ENCODE measurements at places on chromosomes 5 and 9. TPM values are rescaled to one million over a fixed set of nuclear protein-coding genes. Genes with fewer than 3 reads are reported as not detected.

- no peaks in the 10 kb centered on the region for H3K27me3 ChIP-seq
- DNase-seq: peak; percentile 60
Measured at GRCh38 chr9:116494815-116495634, 192.1 kb upstream of the TRIM32 start.

GRCh38 chr9:120765910-120766425 is 27.2 kb downstream of the FBXW2 start:
- peaks cover 30% of the 10 kb centered on the region for H3K36me3 ChIP-seq
- no peak overlapping the region for H3K27ac ChIP-seq
- DNase-seq: no peak
- no peak overlapping the region for H3K4me3 ChIP-seq
- H3K27me3 ChIP-seq: no peaks in the 10 kb centered on the region

DNA sequence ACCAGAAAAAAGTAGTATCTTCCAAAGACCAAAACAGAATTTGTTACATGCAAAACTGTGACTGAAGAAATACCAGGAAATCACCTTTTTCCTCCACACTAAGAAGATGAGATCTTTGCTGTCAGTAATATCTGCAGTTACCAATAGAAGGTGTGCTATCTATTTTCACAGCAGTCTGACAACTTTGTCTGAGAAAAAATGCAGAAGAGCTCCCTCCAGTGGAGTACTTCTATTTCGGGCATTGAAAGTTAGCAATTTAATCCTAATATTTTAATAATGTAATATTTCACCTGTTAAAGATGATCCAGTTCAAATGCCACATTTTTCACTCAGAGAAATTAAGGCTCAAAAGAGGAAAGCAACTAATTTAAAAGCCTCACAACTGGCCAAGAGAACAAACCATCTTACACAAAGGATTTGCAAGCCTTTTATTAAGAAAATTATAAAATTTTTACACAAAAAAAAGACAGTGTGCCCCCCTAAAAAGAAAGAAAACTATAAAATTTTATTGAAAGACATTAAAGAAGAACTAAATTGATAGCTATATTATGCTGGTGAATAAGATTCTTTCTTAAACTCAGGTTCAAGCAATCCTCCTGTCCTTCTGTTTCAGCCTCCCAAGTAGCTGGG is 50.6 kb downstream of the DEPDC1B start:
- no peaks in the 10 kb centered on the region for H3K36me3 ChIP-seq
- no peak for DNase-seq
- H3K27ac ChIP-seq: no peak overlapping the region
- no peaks in the 10 kb centered on the region for H3K27me3 ChIP-seq
- H3K4me1 ChIP-seq: no peaks in the 10 kb centered on the region

DNA sequence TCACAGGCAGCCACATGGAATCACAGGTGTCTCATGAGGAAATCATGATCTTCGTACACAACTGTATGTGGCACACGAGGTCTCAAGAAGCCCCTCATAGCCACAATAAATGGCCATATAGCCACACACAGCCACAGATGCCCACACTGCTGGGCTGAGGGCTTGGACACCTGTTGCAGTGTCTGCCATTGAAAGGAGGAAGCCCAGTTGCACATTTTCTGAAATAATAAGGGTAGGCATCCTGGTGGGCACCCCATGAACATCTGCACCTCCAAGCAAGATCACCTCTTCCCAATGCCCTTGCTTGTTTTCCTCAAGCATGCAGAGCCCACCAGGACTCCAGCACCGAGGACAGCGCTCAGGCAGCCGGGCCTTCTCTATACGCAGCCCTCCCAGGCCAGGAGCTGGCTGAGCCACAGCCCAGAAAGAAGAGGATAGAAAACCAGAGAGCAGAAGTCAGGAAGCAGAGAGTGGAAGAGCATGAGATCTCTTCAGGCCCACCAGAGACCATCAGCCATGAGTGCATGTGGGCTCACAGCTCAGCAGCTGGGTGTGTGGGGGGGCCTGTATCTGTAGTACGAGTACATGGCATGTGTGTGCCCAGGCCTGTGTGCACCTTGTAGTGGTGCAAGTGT is 1.0 kb upstream of the ACSL6 start:
- no peak for DNase-seq
- no peaks in the 10 kb centered on the region for H3K4me1 ChIP-seq
- H3K27me3 ChIP-seq: no peaks in the 10 kb centered on the region
- no peak overlapping the region for H3K27ac ChIP-seq
- no peaks in the 10 kb centered on the region for H3K36me3 ChIP-seq
- no peak overlapping the region for H3K4me3 ChIP-seq

DNA sequence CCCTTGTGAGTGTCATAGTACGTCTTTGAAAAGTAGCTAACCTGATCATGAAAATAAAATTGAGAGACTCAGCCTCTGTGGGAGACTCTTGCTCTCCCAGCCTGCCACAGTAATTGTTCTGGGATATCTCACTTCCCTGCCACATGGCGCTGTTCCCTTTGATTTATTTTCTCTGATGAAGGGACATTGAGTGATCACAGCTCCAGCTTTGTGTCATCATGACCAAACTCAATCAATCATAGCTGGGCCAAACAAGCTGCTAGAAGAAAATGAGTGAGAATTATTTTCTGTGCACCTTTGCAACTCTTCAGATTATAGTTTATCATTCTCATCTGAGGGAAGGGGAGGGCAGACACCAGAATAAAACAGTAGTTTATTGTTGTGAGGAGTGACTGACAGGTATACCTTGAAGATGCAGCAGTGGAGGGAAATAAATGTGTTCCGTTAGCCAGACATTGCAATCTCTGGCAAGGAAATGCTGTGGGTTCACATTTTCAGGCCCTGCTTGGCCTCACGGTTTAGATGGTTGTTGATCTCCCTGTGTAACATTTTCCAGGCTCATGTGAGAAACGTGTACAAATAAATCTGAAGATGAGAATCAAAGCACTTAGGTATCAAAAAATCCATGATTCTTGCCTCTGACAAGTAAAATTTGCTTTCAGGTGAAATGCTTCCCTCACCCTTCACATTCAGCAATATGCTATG is 174.7 kb upstream of the FBXL17 start:
- no peak for DNase-seq
- no peaks in the 10 kb centered on the region for H3K36me3 ChIP-seq
- H3K27ac ChIP-seq: no peak overlapping the region
- no peaks in the 10 kb centered on the region for H3K4me1 ChIP-seq
- no peaks in the 10 kb centered on the region for H3K27me3 ChIP-seq
- H3K4me3 ChIP-seq: no peak overlapping the region

- DNase-seq: no peak
- H3K27me3 ChIP-seq: no peaks in the 10 kb centered on the region
- no peaks in the 10 kb centered on the region for H3K4me1 ChIP-seq
- H3K27ac ChIP-seq: no peak overlapping the region
- no peak overlapping the region for H3K4me3 ChIP-seq
- H3K36me3 ChIP-seq: no peaks in the 10 kb centered on the region
Measured at GRCh38 chr5:101278011-101278687, 375.1 kb upstream of the ST8SIA4 start.

Gene STING1
- 6.2 TPM for total RNA-seq

Gene DYNC2I2
- total RNA-seq: 23.9 TPM

DNA sequence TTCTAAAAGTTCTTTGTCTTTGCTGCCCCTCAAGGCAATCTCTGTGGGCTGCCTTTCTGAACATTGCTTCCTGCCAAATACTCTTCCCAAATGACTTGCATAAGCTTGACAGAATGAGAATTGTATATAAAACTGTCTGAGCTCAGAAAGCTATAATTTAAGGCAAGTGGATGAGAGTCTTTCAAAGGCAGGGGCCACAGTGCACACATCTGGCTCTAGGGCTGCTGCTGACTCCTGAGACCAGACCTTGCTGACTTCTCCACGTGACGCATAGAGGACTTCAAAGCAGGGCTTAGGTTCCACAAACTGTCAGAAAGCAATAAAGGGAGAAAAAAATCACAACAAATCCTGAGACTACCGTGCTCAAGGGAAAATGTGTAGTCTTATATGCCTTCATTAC is 79.4 kb upstream of the DIRAS2 start:
- no peak for DNase-seq
- H3K36me3 ChIP-seq: no peaks in the 10 kb centered on the region
- H3K4me1 ChIP-seq: no peaks in the 10 kb centered on the region

GRCh38 chr9:2291980-2292704 is 277.0 kb downstream of the SMARCA2 start:
- no peak overlapping the region for H3K27ac ChIP-seq
- no peaks in the 10 kb centered on the region for H3K36me3 ChIP-seq
- no peaks in the 10 kb centered on the region for H3K4me1 ChIP-seq
- no peak for DNase-seq
- H3K4me3 ChIP-seq: no peak overlapping the region
- H3K27me3 ChIP-seq: no peaks in the 10 kb centered on the region

GRCh38 chr5:119270960-119271757 is 84.7 kb upstream of the TNFAIP8 start:
- no peaks in the 10 kb centered on the region for H3K4me1 ChIP-seq
- H3K27ac ChIP-seq: no peak overlapping the region

Gene PCDHA5
- not detected for total RNA-seq

- H3K4me1 ChIP-seq: no peaks in the 10 kb centered on the region
- no peaks in the 10 kb centered on the region for H3K36me3 ChIP-seq
- no peak overlapping the region for H3K4me3 ChIP-seq
- H3K27me3 ChIP-seq: no peaks in the 10 kb centered on the region
Measured at GRCh38 chr9:106286249-106286648, 576.7 kb upstream of the ZNF462 start.

Gene PCDHA4
- 0.19 TPM for total RNA-seq

DNA sequence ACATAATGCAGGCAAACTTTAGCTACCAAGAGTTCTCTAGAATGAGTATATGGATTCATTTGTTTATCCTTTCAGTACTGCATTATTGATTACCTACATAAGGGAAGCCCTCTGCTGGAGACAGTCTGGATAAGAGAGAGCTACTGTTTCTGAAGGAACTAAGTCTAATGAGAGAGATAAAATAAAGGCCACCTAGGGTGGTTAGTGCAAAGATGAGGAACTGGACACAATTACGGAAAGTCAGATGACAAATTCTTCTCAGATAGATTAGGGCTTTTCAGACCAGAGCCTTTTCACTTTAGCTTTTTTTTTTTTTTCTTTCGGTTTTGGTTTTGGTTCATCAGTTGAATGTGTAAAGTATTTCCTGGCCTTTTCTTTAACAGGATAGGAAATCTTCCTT is 31.3 kb downstream of the ISOC1 start:
- H3K4me1 ChIP-seq: no peaks in the 10 kb centered on the region
- H3K4me3 ChIP-seq: peak overlapping the region; percentile 18
- H3K27me3 ChIP-seq: no peaks in the 10 kb centered on the region
- H3K36me3 ChIP-seq: no peaks in the 10 kb centered on the region
- peak overlapping the region; percentile 66 for H3K27ac ChIP-seq

Gene LECT2
- total RNA-seq: 61.8 TPM

Gene ZFP37
- total RNA-seq: 0.28 TPM

Gene CYFIP2
- 24.8 TPM for total RNA-seq

DNA sequence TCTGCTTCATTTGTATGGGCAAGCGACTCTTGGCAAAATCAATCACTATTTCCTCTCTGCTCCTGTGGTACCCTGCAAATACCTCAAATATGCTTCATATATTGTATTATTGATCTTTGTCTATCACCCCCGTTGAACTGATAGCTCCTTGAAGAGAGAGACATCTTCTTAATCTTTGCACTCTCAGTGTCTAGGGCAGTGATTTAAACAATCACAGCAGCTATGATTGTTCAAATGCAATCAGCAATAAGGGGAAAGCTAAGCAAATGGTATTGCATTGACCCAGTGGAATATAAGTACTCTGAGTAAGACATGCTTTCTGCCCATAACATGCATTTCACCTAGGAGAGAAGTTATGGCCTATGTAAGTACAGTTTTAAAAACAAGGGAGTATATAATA is 90.2 kb downstream of the SUSD1 start:
- no peak overlapping the region for H3K27ac ChIP-seq
- no peaks in the 10 kb centered on the region for H3K27me3 ChIP-seq
- no peaks in the 10 kb centered on the region for H3K4me1 ChIP-seq
- no peaks in the 10 kb centered on the region for H3K36me3 ChIP-seq
- no peak for DNase-seq

Gene SLC26A2
- total RNA-seq: 2.2 TPM

DNA sequence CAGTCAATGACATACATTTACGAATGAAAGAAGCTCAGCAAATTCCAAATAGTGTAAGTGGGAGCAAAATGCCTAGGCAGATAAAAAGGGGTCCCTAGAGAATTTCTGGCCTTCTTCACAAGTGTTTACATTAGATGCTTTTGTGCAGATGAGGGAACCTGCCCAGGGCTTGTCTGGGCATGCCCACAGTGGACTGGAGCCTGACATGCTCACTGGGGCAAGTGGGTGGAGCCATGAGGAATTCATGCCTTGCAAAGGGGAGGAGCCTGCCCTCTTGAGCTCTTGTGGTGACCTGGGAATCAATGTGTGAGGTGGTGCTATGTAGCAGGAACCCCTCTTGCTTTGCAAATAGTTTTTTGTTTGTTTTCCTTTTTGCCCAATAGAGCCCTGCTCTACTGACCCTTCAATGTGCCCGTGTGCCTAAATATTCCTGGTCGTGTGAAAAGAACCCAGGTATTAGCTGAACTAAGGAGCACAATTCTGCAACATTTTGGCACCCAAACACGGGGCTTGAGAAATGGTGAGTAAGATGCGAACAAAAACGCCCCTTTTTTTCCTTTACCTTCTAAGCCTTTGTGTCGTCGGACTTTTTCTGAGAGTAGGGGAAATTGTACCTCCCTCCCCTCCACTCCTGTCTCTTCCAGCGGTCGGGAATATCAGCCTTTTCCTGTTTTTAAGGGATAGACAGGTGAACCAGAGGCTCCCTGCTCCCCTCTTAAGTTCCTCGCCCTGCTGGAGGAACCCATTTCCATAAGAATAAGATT is 433.8 kb upstream of the CDH9 start:
- DNase-seq: peak; percentile 79
- H3K4me3 ChIP-seq: no peak overlapping the region
- H3K36me3 ChIP-seq: no peaks in the 10 kb centered on the region
- H3K27me3 ChIP-seq: no peaks in the 10 kb centered on the region
- H3K27ac ChIP-seq: no peak overlapping the region
- no peaks in the 10 kb centered on the region for H3K4me1 ChIP-seq

Gene SH3RF2
- 2.7 TPM for total RNA-seq

All from right lobe of liver (tissue), 6 donors.